Stimulated activated CD4-positive, alpha-beta T cell treated with anti-CD3 and anti-CD28 coated beads, Interleukin-4, amount 100 ng/mL, for 48 hours (primary cell): ENCODE measurements at places on chromosomes 3 and 15.

- DNase-seq, result no peak
Measured at GRCh38 chr3:145798007-145798406, 363.0 kb downstream of the PLOD2 start.

DNA sequence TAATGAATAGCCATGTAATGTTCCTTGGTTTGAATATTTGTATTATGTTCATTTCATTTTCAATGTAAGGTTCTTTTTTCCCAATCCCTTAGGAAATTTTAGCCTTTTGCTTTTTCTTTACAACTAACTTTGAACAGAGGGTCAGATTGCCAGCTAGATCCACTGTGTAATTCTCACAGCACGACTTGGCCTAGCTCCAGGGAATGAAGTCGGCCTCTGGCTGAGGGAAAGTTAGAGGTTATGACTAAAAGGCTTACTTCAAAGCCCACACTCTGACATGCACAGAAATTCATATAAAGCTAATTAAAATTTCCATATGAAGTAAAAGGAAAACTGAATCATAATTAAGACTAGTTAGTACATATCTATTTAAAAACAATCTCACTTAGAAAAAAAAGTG, 38.7 kb downstream of the ROBO1 start:
- no peak for DNase-seq

DNA sequence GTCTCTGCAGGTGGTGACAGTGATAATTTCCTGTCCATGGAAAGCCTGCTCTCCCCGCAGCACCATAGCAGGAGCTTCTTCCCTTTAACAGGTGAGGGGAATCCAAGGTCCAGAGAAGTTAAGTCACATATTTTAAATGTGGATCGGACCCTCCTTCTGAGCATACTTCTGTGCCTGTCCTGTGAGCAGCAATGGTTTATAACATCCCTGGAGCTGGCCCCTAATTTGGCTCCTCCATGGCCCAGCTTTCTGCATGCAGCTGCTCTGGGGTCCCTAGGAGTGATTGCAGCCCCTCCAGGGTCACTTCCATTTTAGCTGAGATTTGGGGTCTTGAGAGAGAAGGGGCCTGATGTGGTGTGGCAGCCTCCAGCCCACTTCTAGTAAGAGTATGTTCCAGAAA, 127.8 kb downstream of the EEFSEC start:
- no peak for DNase-seq

DNA sequence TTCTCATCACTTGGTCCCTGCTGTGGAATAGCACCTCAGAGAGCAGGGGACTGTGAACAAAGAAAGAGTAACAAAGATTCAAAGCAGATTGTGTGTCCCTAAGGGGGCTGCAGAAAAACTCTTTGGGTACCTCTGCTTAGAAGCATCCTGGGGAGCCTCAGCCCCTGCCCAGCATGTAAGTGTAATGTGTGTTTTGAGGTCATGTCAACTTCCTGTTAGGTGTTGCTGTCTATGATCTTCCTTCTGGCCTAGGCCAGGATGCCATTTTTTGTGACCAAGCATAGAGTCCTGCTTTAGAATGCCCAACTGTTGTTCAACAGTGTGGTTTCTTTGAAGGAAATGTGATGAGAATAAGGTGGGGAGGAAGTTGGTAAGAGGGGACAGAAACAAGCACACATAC, 77.1 kb upstream of the BCL6 start:
- no peak for DNase-seq

DNA sequence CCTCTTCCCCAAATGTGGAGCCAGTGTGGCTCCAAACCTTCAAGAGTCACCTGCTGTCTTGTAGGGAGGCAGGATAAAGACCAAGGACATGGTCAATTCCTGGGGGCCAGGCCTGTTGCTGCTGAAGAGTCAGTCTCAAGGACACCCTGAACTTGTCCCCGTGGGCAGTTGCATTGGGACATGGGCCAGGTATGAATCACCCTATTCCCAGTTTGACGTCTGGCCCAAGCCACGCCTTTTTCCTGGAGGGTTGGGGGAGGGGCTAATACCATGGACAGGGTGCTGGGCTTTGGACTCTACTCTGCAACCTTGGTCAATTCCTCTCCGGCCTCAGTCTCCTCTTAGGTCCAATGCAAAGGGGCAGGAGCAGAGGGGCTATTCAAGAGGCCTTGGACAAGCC, 10.4 kb downstream of the ATP2B2 start:
- no peak for DNase-seq

GRCh38 chr15:60546744-60547143, 67.8 kb upstream of the ICE2 start:
- DNase-seq, result peak; percentile 32

DNA sequence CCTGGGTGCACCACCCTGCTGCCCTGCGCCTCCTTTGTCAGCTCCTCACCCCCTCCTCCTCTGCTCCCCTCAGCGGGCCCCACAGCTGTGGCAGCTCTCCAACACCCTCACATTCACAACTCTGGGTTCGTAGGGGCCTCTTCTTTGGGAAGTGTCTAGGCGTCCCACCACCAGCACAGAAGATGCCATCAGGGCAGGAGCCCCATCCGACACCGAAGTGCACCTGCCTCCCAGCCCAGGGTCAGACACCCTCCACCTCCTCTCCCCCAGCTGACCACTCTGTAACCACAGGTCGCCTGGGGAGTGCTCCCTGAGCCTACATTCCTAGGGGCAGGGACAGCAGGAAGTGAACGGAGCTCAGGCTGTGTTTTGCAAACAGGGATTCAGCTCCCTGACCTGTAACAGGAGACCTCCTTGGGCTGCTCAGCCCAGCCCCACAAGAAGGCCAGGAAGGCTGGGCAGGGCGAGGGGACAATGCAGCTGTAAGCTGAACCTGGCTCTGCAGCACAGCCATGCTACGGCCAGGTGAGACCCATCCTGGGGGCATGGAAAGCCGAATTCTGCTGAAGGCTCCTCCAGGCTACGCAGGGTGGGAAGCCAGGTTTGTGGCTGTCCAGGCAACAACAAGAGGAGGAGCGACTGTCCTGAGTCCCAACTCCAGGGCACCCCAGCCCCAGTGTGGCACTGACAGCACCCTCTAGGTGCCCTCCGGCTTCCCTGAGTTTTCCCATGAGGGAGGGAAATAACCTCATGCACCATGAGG, 269.0 kb downstream of the GOLGA6L6 start:
- no peak for DNase-seq

DNA sequence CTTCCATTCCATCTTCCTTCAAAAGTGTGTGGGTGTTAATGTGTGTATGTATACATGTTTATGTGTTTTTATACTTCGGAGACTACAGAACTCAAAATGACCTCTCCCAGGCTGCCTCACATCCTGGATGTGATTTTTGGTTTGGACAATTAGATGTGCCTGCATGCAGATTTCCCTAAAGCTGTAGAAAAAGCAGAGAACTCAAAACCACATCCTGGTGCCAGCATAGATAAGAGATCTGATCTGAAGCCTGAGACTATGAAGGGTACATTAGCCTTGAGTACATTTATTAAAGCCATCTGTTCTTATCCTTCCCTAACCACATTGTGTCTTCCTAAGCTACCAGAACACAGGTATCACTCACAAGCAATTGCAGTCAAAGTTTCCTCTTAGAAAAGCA, 319.4 kb upstream of the RASGRP1 start:
- DNase-seq, result no peak
